Effector CD4-positive, alpha-beta T cell (primary cell): ENCODE measurements at places on chromosomes 3 and 15.

DNA sequence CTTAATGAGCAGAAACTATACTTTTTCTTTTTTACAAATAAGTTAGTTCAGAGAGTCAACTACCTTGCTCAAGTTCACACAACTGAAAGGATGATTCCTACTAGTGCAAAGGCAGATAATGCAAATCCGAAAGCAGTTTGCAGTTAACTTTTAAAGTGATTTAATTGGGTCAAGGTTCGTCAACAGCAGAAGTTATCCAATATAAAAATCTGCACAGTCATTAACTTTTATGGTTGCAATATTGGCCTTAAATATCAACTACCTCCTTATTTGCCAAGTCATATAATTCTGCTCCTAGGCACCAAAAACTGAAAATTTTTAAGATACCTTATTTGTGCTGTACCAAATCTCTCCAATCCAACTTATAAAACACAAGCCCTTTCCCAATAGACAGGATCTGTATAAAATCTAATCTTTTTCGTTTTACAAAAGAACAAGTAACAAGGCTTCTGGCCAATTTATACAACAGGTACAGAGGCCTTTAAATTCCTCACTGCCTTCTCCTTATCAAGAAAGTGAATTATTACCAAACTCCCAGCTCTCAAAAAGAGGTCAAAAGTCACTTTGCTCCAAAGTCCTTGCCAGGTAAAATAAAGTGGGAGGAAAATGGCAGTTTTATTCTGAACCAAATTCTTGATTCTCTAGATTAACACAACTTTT is 416.6 kb upstream of the NECTIN3 start:
- DNase-seq, result no peak

DNA sequence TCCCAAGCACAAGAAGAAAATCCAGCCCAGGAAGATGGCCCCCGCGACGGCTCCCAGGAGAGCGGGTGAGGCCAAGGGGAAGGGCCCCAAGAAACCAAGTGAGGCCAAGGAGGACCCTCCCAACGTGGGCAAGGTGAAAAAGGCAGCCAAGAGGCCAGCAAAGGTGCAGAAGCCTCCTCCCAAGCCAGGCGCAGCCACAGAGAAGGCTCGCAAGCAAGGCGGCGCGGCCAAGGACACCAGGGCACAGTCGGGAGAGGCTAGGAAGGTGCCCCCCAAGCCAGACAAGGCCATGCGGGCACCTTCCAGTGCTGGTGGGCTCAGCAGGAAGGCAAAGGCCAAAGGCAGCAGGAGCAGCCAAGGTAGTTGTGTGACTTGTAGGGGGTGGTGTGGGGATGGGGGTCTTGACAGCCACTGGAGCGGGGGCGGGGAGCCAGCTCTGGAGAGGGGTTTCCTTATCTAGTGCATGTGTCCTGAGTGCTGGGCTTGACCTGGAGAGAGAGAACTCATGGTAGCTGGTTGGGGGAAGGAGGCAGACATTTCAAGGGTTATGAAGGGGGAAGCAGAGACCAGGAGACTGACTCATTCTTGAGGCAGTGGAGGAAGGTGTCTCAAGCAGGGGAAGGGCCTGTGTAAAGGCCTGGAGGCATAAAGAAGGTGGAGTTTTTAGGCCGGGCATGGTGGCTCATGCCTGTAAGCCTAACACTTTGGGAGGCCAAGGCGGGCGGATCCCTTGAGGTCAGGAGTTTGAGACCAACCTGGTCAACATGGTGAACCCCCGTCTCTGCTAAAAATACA is 6.2 kb downstream of the H1-8 start:
- no peak for DNase-seq

GRCh38 chr3:30639937-30640336 is 33.5 kb downstream of the TGFBR2 start:
- no peak for DNase-seq

- DNase-seq, result no peak
Observed at GRCh38 chr3:95738045-95738444, 1076.3 kb upstream of the EPHA6 start.

DNA sequence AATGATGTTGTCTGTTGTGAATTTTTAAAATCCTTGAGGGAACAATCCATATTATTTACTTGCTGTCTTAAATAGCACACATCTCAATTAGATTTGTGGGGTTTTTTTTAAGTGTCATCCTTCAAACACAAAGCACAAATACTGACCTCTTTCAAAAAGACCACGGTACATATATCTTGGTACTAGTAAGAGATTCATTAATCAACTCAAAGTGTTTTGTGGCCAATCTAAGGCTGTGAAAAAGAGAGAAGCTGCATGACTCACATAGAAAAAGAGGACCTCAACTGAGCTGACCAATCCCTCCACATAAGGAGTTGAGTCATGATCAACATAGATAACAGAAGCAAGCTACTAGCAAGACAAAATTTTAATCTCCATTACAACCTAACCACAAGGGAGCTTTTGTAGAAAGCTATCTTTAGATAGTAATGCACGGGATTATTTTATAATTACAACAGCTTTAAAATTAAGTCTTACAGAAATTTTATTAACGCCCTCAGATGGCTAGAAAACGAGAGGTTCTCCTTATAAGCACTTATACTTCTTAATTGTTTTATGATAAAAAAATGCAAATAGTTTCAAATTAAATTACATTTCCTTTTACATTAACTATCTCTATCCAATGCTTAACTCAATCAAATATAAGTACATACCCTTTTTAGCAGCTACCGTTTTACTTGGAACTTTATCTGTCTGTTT is 60.5 kb downstream of the TOP2B start:
- no peak for DNase-seq

DNA sequence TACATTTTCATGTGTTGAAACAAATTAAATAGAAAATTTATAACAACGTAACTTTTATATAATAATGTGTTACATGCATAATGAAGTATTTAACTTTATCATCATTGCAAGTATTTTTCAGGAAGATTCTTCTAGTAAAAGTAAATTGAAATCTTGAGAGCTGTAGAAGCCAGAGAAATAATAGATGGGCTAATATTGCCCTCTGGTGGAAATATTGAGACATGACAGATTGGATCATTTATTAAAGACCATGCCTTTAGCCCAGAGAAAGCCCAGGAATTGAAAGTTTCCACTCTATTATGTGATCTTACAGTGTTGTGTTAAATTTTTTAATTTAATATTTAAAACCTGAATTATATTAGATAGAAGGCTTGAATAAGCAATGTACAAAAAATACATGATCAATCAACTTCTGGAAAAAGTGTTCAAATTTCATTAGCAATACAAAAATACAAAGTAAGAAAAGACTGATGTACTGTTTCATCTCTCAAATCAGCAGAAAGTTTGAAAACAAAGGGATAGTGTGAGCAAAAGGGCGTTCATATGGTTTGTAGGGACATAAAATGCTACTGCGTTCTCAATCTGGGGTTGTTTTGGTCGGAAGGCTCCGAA is 52.7 kb upstream of the SPTSSB start:
- DNase-seq, result no peak

DNA sequence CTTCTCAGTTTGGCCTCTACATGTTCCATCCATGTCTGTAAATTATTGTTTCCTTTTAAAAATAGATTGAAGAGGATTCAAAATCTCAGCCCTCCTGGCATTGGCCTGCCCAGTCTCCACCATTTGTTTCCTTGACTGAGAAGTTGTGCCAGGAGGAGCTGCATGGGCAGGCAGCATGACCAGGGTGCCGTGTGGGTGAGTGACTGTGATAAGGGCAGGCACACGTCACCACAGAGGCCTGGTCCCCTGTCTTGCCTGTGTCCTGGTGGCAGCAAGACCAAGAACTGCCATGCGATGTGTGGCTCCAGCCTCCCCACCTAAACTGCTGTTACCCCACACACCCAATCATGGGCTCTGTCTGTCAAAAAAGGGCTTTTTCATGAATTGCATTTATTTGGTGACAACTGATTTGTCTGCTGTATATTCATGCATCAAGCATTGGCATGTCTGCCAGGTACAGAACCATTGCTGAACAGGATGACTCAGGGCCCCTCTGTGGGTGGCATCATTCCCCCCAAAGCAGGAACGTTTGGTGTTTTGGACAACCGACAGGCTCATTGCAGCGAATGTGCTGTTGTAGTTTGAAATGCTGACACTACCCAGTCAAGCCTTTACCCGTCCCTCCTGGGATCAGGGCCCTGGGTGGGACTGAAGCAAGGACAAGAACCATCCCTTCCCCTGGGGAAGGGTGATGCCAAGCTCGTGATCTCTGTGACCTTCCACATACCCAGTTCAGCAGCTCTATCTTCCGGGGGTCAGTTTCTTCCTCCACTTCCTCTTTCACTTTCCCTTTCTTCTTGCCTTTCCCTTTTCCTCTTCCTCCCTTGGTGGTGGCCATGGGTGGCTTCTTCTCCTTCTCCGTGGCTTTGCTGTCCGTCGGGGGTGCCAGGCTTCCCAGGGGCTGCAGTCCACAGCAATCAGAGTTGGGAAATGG is 51.6 kb downstream of the TRPM1 start:
- DNase-seq, result no peak

GRCh38 chr3:47421741-47422649 is 41.2 kb downstream of the PTPN23 start:
- DNase-seq, result no peak

DNA sequence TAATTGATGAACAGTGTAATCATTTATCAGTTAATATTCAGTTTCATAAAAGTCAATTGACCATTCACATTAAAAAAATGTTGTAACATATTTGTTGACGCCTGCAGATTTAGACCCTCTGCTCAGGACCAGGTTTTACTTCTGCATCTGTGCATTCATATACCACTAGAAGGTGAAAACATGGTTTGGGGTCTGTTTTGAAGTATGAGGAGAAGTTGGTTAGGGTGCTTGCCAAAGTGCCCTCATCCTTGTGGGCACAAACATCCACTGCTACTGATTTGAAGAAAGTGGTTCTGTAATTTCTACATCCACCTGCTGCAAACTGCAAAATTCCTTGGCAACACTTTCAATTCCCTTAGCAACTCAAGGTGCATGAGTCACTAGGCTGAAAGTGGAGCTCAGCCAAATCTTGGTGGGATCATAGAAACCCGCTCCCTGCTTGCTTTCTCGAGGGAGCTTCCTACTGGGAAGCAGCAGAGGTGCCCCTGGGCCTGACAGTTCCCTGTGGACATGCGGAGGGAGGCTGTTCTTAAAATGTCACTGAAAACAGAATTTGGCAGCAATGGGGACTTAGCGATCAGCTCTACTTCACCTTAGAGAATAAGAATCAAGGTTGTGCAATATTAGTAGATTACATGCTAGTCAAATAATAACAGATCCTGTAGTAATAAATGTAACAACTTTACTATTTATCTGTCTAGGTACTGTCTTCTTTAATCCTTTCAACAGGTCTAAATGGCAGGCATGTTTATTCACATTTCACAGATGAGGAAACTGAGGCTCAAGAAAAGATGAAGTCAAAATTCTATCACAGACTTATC is 301.0 kb upstream of the TBL1XR1 start:
- DNase-seq, result no peak

DNA sequence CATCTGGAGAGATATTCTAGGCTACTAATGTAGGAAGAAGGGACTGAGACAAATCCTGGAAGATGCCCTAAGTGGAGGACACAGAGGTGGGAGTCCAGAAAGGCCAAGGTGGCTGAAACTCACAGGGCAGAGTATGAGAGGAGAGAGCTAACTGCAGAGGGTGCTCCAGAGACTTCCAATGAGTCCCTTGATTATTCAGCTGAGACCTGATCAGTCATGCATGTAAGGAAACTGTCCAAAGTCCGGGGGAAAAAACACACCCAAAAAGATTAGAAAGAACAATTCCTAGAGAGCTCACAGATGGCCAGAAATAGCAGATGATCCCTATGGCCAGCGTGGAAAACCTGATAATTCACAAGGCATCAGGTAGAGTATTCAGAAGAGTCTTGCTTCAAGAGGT is 18.7 kb upstream of the FOXP1 start:
- no peak for DNase-seq

- DNase-seq, result no peak
Observed at GRCh38 chr15:32953533-32953910, 235.7 kb downstream of the GREM1 start.

DNA sequence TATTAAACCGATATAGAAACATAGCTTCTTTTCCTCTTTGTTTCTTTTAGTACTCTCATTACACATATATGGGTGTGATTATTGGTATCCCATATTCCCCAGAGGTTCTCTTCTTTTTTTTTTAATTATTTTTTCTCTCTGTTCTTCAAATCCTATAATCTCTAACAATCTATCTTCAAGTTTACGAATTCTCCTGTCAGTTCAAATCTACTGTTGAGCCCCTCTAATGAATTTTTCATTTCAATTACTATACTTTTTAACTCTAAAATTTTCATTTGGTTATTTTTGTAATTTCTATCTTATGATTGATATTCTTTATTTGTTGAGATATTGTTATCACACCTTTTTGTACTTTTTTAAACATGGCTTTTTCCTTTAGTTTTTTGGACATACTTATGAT is 64.1 kb downstream of the RSL24D1 start:
- no peak for DNase-seq

GRCh38 chr15:96200357-96200967 is 130.0 kb upstream of the NR2F2 start:
- DNase-seq, result no peak

DNA sequence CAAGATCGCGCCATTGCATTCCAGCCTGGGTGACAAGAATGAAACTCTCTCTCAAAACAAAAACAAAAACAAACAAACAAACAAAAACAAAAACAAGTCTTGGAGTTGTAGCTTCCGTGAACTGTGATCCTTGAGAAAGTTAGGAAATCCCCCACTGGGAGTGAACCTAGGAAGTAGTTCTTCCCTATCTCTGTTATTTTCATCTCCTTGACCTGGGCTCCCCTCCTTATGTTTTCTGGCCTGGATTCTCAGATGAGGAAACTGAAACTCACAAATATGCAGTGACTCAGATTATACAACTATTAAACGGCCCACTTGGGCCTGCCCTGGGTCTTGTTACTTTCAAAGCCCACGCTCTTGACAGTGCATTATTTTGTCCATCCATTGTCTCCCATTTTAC is 29.7 kb downstream of the SAXO2 start:
- DNase-seq, result no peak

- DNase-seq, result no peak
Observed at GRCh38 chr15:69297642-69298353, 914 bp upstream of the PAQR5 start.

GRCh38 chr3:89042236-89042835 is 65.1 kb upstream of the EPHA3 start:
- DNase-seq, result no peak

GRCh38 chr3:27507515-27508266 is 23.5 kb upstream of the SLC4A7 start:
- no peak for DNase-seq

- no peak for DNase-seq
Observed at GRCh38 chr3:23612296-23612891, 193.4 kb upstream of the UBE2E1 start.

GRCh38 chr3:193813501-193813830 is 220.5 kb downstream of the OPA1 start:
- DNase-seq, result no peak

GRCh38 chr15:44144184-44144583 is 50.9 kb downstream of the FRMD5 start:
- DNase-seq, result no peak
